NCI-H2107 (cell line): ENCODE measurements at places on chromosomes 7 and 10.

GRCh38 chr7:55641811-55642210 is 69.5 kb upstream of the VOPP1 start:
- no peak for DNase-seq

- DNase-seq: no peak
These were observed 55.5 kb downstream of the SLC16A12 start for GRCh38 chr10:89479771-89480446.

- no peak for DNase-seq
These were observed 10.1 kb downstream of the ATXN7L1 start for GRCh38 chr7:105866102-105866801.

DNA sequence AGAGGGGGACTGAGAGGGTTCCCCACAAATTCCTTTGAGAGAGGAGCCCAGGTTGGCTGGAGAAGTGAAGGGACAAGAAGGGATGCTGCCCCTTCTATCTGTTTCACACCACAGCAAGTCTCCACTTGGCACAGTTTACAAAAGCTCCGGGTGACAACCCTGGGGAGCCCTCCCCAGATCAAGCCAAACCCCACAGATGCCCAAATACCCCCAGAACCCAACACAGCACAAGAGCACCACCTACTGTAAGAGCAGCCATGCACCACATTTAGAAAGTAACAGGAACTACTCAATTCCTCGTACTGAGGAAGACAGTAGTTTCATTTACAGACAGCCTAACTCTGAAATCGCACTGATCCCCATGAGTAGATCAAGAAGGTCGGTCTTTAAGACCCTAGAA is 67.8 kb upstream of the ATP6V0A4 start:
- peak; percentile 39 for DNase-seq

- DNase-seq: no peak
These were observed 19.6 kb upstream of the CNTNAP2 start for GRCh38 chr7:146096994-146097393.
